ENCODE measurements at places on chromosomes 2 and 18.
A peak's percentile ranks its signal among the peaks of the same experiment; 100 is the strongest.

- DNase-seq = no peak
Observed at GRCh38 chr2:151808258-151809072, 19.8 kb downstream of the ARL5A start.

- no peak for DNase-seq
Observed at GRCh38 chr2:237059155-237059875, 26.4 kb upstream of the COPS8 start.

GRCh38 chr2:11680182-11680900 is 10.3 kb upstream of the NTSR2 start:
- DNase-seq = no peak

DNA sequence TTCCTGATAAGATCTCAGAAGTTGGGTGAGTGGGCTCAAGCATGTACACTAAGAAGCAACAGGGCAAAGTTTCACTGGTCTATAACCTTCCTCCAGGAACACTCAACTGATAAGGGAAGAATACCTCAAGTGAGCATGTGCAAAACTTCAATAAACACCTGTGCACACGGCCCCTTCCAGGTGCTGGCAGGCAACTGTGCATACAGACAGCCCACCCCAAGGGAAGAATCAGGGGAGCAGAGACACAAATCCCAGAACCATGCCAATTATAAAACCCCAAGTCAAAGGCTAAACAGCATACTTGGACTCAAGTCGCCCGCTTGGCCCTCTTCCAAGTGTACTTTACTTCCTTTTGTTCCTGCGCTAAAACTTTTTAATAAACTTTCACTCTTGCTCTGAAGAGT is 85.9 kb upstream of the RTN4 start:
- DNase-seq = no peak

GRCh38 chr18:3037423-3037915 is 24.5 kb upstream of the LPIN2 start:
- DNase-seq = peak; percentile 40

- DNase-seq = no peak
Observed at GRCh38 chr18:57441071-57441794, 6.1 kb downstream of the ONECUT2 start.

Data from HS-5 (cell line).